ENCODE measurements at places on chromosomes 12 and 14.
A peak's percentile ranks its signal among the peaks of the same experiment; 100 is the strongest.

GRCh38 chr12:75041472-75041871 is 168.2 kb downstream of the KCNC2 start:
- DNase-seq = no peak

DNA sequence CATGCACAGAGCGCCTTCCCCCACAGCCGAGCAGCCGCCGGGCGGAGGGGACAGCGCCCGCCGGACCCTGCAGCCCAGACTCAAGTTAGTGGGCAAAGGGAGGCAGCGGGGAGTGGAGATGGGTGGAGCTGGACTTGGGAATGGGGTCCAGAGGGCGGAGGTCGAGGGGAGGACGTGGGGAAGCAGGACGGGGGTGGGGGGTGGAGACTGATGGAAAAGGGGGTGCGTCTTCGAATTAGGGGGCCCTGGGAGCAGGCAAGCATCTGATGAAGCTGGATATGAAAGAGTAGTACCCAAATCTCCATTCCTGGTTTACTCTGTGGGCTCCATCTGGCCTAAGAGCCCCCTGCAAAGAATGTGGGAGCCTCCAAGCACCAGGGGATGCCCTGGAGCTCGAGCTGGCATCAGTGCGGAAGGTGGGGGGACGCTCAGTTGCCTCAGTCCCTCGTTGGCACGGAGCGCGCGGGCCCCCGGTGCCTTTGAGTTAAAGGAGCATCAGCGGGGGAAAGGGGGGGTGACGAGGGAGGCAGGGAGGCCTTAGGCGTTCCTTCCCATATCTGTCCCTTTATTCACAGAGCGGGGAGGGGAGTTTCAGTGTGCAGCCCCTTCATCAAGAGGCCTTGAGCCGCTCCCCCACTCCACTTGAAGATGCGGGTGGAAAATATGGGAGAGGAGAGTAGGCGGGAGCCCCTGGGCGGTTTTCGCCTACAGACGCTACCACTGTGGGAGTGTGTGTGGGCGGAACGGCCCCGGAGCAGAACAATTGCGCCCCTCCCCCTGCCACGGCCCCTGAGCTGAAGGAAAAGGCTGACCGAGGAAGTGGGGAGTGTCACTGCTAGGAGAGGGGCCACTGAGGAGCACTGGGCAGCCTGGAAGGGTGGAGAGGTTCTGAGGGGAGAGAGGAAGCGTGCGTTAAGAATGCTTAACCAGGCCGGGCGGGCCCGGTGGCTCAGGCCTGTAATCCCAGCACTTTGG is 644 bp downstream of the NAB2 start:
- peak; percentile 82 for DNase-seq

- DNase-seq = no peak
Measured at GRCh38 chr12:74454109-74454508, 83.5 kb upstream of the ATXN7L3B start.

DNA sequence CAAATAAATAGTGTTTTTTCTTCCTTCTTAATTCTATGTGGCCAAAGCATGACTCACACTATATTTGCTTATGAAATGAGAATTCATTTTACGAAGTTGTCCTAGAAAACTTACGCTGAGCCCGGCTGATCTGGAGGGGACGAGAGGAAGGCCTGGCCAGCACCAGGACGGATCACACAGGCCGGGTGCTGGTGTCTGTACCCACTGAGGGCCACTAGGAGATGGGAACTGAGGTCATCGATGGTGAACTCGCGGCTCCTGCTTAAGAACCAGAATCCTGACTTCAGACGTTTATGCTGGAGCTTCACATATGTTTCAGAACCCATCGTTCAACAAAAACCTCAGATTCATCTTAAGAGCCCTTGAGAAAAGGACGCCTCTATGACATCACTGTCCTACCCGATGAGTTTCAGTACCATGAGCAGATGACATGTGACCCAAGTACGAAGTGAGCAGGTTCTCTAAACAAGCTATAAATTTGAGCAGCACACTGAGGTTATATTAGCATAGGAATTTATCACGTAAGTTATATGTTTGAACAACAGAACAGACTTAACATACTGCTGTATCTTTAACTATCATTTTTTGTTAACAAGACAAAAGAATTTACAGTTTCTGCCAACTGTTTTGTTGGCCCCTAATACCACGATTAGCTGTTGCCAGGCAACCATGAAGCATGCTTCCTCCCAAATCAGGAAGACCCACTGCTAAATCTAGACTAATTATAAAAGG is 111.9 kb downstream of the FOXN3 start:
- peak; percentile 31 for DNase-seq

GRCh38 chr14:106343626-106344025 is 817.2 kb downstream of the TMEM121 start:
- DNase-seq = no peak
